ENCODE measurements at places on chromosomes 7 and 10.

- no peak for DNase-seq
These were observed 3.0 kb upstream of the AQP1 start for GRCh38 chr7:30908681-30909080.

GRCh38 chr7:32893207-32893524 lies 1.6 kb upstream of the KBTBD2 start:
- DNase-seq, result peak; percentile 39

DNA sequence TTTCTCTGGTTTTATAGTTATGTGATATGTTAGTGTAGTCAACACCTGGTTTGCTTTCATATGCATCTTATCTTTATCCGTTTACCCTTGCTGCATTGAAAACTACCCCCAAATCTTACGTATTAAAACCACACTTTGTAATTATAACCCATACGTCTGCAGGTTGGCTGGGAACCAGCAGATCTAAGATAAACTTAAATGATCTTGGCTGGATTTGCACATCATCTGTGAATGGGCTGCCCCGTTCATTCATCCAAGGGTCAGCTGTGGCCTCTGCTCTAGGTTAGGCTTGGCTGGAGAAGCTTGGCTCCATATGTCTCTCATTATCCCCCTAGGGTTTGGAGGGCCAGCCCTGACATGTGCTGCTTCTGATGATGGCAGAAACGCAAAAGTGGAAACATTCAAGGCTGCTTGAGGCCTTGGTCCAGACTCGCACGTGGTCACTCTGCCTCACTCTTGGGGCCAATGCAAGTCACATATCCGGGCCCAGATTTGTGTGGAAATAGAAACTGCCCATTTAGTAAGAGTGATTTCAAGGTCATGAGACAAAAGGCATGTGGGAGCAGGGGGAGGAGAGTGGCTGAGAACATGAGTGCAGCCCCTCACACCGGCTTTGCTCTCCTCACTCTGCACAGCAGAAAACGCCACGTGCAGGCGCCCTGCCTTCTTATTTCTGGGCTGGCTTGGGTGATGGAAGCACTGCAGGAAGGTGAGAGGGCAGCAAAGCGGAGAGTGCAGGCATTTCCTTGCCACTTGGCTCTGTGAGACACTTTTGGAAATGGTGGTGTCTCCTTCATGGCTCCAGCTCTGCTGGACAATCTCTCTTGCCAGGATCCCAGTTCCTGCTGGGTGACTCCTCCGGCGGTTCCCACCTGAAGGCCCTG lies 553.8 kb downstream of the GLRX3 start:
- DNase-seq, result no peak

DNA sequence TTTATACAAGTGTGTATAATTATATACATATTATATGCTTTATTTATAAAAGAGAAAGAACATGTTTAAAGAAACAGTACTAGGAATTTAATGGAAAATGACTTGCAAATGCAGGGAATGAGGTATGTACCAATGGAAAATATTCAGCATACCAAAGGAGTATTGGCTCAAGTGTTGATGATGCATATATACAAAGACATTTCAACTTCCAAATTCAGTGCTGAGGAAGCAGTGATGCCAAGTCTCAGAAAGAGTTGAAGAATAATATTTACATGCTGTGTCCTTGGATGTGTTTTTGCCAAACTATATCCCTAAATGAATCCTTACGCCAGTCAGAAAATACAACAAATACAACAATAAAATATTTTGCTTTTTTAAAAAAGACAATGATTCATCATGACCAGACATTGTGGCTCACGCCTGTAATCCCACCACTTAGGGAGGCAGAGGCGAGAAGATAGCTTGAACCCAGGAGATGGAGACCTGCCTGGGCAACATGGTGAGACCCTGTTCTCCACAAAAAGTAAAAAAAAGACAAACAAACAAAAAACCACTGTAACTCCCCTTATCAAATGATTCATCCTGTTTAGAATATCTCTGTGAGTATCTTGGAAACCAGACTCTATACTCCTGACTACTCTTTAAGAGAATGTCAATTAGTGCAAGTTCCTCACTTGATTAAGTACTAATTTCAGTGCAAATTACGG lies 157.2 kb downstream of the CHRM2 start:
- DNase-seq, result no peak

GRCh38 chr7:2450198-2451107 lies 25.7 kb downstream of the GRIFIN start:
- no peak for DNase-seq

DNA sequence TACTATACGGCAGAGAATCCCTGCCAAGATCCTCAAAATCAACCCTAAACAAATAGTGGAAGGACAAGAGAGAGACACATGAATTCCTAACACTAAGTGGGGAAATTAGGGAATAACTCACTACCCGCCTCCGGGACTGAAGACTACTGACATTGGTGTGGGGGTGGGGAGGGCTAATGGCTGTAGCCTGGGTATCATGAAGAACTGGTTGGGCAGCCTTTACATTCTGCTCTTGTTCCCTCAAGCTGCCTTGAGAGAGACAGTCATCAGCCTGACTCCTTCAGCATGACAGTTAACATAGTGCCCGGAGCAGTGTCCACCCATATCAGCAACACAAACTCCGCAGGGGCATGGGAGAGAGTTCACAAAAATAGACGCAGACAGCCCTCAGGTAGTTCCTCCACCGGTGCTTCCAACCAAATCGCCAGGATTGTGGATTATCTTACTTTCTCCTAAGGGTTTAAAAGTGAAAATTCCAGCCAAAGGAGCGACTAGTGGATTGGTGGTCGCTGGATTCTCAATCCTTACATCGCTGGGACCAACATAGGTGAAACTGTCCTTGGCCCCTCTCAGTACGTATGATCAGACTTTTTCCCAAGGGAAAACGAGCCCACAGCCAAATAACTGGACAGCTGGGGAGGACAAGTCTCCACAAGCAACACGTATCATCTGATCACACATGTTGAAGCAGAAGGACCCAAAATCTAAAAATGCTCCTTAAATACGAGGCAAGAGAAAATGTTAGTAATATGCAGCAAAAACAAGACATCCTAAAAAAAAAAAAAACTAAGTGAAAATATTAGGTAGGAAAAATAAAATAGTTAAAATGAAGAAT lies 22.6 kb downstream of the TMEM254 start:
- no peak for DNase-seq

GRCh38 chr7:7909376-7909775 lies 59.2 kb upstream of the GLCCI1 start:
- DNase-seq, result no peak

GRCh38 chr7:74032624-74033371 lies 4.8 kb downstream of the ELN start:
- DNase-seq, result no peak

DNA sequence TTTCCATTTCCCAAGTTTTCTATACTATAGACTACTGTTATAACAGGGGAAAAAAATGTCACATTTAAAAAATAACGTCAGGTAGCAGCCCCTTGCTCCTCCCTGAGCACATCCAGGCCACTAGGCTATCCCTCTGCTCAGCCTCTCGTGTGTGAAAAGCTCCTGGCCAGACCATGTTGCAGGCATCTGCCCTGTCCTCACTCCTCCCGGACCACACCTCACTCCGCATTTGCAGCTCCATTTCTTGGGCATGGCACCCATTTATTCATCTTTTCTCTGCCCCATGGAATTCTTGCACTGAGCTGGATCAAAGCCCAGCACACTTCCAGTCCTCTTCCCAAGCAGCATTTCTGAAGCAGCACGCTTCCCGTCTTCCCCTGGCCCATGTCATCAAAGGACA lies 1.4 kb upstream of the GDF2 start:
- no peak for DNase-seq

DNA sequence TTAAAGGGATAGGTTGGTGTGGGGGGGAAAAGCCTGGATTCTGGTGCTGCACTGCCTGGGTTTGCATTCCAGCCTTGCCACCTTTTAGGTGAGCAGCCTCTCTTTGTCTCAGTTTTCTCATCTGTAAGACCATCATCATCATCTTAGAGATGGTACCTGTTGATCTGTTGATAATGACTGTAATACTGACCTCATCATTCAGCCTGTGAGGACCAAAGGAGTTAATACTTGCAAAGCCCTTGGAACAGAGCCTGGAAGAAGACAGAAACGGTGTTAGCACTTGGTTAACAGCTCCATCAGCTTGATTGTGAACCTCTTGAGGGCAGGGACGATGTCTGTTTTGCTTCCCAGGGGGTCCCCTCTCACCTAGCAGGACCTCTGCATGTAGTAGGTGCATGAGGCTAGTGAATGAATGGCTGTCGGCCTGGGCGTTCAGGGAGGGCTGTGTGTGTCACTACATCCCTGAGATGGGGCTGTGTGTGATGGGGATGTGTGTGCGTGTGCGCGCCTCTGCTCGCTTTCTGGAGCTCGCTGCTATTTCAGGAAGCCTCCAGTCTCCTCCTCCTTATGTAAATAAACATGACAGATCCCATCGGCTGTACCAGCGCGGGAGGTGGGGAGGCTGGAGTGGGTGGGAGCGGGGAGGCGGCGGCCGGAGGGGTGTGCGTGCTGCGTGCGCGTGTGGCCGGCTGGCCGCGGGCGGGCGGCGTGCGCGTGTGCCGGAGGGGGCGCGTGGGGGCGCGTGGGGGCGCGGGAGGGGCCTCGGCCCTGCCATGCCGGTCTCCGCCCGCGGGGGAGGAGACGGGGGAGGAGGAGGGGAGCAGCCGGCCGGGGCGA lies 61.2 kb downstream of the NEURL1 start:
- no peak for DNase-seq

DNA sequence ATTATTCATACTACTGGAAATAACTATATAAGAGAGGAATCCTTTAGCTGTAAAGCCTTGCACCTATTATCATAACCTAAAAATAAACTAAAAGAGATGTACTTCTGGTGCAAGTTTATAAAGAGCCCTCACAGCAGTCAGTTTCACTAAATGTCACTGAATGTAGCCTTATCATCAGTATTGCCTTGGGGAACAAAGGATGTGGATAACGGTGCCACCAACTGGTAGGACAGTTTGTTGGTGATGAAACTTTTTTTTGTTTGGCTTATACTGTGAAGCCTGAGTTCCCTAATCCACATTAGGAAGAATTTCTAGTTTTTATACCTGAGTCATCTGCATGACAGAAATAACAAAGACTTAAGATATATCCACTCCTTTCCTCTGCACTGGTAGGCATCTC lies 117.9 kb upstream of the COL1A2 start:
- no peak for DNase-seq

DNA sequence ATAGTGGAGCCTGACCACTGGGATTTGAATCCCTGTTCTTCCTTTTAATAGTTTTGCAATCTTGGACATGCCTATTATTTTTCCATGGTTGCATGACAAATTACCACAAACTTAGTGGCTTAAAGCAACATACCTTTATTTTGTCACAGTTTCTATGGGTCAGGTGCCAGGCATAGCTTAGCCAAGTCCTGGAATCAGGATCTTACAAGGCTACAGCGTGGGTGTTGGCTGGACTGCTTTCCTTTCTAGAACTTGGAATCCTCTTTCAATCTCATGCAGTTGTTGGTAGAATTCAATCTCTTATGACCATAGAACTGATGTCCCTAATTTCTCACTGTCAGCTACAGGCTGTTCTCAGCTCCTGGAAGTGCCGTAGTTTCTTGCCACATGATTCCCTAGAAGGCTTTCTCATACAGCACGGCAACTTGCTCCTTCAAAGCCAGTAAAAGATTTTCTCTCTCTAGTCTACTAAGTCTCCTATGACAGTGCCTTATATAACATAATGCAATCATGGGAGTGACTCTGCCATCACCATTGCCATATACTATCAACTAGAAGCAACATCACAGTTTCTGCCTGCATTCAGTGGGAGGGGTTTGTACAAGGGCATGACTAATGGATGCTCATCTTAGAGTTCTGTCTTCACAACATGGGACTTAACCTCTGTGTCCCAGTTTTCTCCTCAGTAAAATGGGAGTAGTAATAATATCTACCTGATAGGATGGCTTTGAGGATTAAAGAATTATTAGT lies 243.4 kb upstream of the FZD1 start:
- no peak for DNase-seq

DNA sequence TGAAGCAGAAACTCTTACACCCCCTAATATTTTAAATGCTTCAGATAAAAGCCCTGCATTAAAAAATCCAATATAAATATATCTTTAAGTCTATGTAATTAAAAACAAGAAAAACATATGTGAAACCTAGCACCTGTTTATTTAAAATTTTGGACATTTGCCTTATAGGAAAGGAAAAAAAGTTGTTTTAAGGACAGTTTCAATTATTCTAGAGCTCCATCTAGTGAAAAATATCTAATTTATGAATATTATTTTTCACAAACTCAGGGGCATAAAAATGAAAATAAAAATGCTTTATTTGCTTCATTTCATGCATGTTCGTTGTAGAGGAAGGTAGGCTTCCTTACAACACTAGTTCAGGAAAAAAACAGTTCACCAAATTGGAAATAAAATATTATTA lies 26.1 kb downstream of the ENKUR start:
- no peak for DNase-seq

DNA sequence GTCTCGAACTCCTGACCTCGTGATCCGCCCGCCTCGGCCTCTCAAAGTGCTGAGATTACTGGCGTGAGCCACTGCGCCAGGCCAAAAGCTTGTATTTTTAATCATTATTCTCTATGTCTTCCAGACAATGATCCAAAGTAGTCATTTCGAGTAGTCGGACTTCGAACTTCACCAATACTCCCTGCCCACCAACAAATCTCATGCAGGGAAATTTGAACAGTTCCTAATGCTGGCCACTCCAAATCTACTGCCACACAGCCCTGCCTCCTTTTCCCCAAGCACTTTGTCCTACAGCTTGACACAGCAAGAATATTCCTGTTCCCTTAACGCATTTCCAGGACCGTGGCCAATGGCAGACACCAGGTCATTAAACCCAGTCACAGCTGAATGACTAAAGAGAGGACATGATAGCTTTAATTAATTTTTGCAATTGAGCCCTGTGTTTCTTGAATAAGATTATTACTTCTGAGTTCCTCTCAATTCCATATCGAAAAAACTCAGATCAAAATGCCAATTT lies 142.3 kb upstream of the NRP1 start:
- DNase-seq, result no peak

DNA sequence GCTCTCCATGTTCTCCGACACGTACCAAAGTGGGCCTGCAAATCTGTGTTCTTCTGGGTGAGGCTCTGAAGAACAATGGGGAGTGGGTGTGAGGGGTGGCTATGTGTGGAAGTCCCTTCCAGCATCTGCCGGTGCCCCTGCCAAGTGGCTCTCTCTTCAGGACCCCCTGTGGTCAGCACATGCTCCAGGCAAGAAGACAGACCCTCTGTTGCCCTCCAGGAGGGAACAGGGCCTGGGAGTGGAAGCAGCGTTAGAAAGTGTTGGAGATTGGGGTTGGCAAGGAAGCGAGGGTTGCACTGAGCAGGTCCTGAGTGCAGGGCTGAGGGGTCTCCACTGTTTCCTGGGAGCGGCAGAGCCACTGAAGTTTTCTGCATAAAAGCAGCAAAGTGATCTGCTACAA lies 60.5 kb downstream of the EMX2 start:
- no peak for DNase-seq

- no peak for DNase-seq
These were observed 33.8 kb downstream of the TPST1 start for GRCh38 chr7:66238773-66239466.

- DNase-seq, result no peak
These were observed 238.7 kb downstream of the SEC23IP start for GRCh38 chr10:120131183-120131582.

DNA sequence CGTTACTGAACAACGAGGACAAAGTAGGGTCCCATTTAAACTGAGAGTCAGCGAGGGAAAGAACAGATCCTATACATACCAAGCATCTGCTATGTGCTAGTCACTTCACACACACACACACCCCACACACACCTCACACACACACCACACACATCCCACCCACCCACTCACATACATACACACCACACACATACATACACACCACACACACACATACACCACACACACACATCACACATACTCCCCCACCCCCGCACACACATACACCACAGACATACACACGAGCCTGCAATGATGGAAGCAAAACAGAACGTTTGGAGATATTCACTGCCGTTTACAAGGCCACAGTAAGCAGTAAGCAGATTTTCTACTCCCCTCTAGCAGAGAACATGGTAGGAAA lies 607 bp upstream of the GRB10 start:
- no peak for DNase-seq
